ENCODE measurements at places on chromosomes 3 and 15.

GRCh38 chr3:152352554-152352953, 83.8 kb downstream of the MBNL1 start:
- DNase-seq = no peak

DNA sequence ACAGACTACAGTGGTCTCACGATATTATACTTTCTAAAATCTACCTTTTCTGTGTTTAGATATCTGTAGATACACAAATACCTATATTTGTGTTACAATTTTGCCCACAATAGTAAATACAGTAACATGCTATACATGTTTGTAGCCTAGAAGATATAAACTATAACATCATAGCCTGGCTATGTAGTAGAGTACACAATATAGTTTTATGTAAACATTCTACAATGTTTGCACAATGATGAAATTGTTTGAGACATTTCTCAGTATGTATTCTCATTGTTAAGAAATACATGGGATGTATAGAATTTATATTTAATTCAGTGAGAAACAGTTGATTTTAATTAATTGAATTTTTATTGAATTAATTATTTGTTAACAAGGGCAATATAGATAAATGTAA, 1367.0 kb downstream of the OTOL1 start:
- no peak for DNase-seq

- no peak for DNase-seq
Measured at GRCh38 chr3:100277255-100277800, 16.5 kb downstream of the TBC1D23 start.

- DNase-seq = no peak
Measured at GRCh38 chr3:52798978-52799476, 4.4 kb downstream of the ITIH3 start.

GRCh38 chr15:63073497-63074172, 31.1 kb downstream of the TPM1 start:
- DNase-seq = no peak

- DNase-seq = no peak
Measured at GRCh38 chr3:87101861-87102625, 111.1 kb upstream of the VGLL3 start.

GRCh38 chr15:41543521-41543870, 561 bp downstream of the RPAP1 start:
- DNase-seq = no peak

DNA sequence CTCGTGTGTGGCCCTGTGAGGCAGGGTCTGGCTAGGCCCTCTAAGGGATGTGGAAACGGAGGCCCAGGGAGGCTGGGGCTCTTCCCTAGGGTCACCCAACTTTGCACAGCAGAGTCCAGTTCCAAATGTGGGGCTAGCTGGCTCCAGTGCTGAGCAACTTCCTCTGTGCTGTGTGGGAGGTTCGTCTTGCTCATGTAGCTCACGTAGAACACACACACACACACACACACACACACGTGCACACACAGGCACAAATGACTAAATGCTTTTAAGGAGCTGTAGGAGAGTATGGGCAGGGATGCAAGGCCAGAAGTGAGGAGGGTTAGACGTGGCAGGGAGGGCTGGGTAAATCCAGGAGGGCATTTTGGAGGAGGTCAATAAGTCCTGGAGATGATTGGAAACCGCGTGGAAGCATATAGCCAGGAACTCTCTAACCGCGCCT, 213.8 kb downstream of the RPLP1 start:
- DNase-seq = peak; percentile 18
